Head of caudate nucleus (tissue), 42 donors: ENCODE measurements at places on chromosomes 2 and 18.

DNA sequence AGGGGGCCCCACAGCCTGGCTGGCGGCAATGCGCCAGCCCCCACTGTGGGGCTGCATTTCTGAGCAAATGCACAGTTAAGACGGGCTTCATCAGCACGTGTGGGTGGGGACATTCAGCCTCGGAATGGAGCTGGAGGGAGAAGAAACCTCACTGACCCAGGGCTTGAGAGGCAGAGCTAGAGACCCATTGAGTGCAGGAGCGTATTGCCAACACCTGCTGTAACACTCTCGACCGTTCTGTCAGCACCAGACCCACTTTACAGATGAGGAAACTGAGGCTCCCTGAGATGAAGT, 200.9 kb upstream of the RAB6C start:
- no peak for DNase-seq

DNA sequence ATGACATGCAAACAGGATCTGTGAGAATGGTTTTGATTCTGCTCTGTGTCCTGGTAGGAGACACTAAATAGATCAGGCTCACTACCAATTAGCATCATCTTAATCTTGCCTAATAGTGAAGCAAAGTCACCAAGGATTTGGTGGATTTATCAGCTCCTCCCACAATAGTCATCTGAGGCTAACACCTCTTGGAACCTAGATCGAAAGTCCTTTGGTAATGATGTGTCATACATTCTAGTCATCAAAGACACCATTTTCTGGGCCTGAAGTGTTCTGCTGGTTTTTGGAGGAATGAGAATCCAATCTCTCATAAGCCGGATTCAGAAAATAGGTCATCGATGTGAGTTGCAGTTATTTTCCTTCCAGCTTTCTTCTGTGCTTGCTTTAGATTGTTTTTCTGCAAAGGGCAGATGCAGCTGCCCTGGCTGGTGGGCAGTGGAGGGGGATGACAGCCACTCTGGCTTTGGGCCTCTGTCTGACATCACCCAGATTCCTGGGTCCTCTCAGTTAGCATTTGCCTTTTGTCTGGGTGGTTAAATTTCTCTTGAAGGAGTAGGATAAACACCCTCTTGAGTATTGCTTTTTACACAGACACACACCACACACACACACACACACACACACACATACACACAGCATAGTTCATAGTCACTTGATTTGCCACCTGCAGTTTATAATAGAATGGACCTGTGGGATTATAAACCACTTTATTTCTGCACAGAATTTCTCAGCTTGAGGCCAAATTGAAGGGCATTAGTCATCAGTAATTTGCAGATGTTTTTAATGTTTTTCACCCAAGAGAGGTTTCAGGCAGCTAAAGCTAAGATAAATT, at the start of gene MYO3B:
Gene MYO3B (plus strand): TSS at position 198 of the 832 bp plus-strand sequence. CDS start 141 bp downstream, at position 339.
- DNase-seq: no peak

GRCh38 chr2:195838002-195838401, 181.0 kb downstream of the SLC39A10 start:
- no peak for DNase-seq

DNA sequence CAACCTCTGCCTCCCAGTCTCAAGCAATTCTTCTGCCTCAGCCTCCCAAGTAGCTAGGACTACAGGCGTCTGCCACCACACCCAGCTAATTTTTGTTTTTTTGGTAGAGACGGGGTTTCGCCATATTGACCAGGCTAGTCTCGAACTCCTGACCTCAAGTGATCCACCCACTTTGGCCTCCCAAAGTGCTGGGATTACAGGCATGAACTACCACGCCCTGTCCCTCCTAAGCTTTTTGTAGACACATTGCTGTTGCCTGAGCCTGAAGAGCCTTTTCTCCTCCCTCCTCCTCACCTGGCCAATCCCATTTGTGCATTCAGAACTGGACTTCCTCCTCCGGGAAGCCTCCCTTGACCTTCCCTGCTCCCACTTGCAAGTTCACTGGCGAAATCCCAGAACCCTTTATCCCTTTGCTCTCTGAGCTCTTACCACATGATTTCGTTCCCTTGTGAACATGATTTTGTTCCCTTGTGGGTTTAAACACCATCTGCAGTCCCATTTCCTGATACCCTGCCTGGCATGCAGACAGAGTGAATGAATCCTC, 2.6 kb downstream of the C2orf72 start:
- no peak for DNase-seq

GRCh38 chr2:33395655-33396249, 80.7 kb upstream of the RASGRP3 start:
- DNase-seq: no peak

GRCh38 chr2:11123856-11124759, 31.2 kb upstream of the SLC66A3 start:
- DNase-seq: peak; percentile 69

DNA sequence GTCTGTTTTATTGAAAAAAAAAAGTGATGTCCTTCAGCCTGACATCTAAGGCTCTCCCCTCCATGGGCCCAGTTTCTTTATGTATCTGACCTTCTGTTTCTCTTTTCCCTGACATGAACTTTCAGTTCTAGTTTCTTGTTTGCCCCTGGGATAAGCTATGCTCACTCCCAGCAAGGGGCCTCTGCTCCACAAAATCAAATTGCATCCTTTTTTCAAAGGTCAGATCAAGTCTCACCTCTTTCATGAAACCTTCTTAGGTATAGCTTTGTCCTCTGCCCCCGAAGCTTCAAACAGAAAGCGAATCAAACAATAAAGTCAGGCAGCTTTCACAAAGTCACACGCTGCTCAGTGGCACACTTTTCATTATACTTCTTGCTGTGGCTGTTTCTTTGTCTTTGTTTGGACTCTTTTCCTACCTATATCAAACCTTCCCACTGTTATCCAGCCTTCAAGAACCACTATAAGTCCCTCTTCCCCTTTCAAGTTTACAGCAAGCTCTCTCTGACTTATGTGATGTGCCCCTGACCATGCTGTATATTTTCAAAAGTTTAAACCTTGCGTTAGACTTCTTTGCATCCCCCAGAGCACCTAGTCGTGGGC, 23.3 kb downstream of the MAP3K19 start:
- no peak for DNase-seq

DNA sequence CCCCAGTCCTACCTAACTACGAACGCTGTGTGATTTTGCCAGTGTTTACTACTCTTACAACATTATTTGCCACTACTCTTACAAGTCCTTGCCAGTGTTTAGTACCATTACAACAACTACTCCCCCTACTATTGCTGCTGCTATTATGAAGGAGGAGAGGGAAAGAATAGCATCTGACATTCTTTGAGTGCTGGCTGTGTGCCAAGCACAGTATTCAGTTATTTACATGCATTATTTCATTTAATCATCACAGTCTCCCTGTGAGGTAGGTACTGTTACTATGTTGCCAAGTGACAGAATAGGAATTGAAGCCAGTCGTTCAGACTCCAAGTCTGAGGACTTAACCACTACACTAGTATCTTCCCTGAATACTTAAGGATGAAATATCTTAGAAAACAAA, 185.9 kb upstream of the FOSL2 start:
- DNase-seq: no peak

GRCh38 chr2:200247494-200247893, 59.0 kb upstream of the SPATS2L start:
- no peak for DNase-seq

GRCh38 chr18:39805218-39805617, 2149.8 kb upstream of the PIK3C3 start:
- no peak for DNase-seq

DNA sequence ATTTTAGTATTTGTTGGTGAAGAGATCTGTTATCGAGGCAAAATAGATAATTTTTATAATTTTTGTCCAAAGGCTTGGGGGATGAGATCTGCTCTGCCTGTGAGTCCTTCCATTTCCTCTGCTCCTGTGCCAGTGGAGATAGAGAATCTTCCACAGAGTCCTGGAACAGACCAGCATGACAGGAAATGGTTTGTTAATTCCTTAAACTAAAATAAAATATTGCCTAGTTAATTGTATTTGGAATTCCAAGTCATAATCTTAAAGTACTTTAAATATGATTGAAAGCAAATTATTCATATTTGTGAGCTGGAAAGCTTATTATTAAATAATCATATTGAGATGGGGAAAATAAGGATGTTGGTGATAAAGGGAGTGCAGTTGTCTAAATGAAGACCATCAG, 87.8 kb downstream of the EPB41L5 start:
- no peak for DNase-seq

- no peak for DNase-seq
Measured at GRCh38 chr2:24247164-24247563, 72.3 kb downstream of the FAM228A start.

GRCh38 chr2:118489712-118490299, 357.6 kb downstream of the EN1 start:
- DNase-seq: no peak

DNA sequence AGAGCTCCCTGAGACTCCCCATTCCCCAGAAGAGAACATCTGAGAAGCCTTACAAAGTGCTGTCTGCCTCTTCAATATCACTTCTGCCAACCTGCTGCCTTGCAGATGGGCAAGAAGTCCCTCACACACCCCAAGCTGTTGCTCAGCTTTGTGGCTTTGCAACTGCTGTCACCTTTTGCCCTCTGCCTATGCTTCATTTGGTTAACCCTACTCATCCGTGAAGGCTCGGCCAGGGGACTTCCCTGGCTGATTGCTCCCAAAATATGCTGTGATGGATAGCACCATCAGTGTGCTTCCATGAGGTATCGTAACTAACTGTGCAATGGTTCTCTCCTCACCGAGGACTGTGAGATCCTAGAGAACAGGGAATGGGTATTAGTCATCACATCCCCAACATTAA, 88.9 kb upstream of the CYP1B1 start:
- DNase-seq: no peak

- no peak for DNase-seq
Measured at GRCh38 chr18:12282442-12283039, 25.5 kb upstream of the TUBB6 start.

DNA sequence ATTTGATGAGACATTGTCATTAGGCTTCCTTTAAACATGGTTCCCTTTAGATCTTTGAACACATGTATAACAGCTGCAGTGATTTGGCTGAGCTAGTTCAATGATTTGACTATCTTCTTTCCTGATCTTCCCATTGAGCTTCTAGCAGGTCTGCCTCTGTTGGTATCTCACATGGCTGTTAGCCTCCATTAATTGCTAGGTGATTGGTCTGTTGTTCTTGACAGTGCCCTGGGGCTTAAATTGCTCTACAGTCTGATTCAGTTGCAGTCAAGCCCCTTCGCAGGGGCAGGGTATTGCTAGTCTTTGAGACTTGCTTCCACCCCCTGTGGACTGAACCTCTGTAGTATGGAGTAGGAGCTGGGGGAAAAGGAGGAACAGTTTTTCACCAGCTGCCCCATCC, 24.1 kb downstream of the SKA1 start:
- DNase-seq: no peak

GRCh38 chr2:158688721-158689120, 106.4 kb upstream of the DAPL1 start:
- DNase-seq: no peak

DNA sequence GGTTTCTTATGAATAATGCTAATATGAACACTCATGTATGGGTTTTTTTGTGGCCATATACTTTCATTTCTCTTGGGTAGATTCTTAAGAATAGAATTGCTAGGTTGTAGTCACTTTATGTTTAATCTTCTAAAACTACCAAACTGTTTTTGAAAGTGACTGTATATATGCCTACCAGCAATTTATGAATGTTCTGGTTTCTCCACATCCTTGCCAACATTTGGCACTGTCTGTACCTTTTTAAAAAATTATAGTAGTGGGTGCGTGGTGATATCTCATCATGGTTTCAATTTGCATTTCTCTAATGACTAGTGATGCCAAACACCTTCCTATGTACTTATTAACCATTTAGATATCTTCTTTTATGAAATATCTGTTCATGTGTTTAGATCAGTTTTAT, 110.6 kb upstream of the RIOK3 start:
- DNase-seq: no peak

- no peak for DNase-seq
Measured at GRCh38 chr2:126482582-126483464, 173.1 kb upstream of the GYPC start.

GRCh38 chr2:239897596-239898235, 127.4 kb downstream of the NDUFA10 start:
- no peak for DNase-seq

DNA sequence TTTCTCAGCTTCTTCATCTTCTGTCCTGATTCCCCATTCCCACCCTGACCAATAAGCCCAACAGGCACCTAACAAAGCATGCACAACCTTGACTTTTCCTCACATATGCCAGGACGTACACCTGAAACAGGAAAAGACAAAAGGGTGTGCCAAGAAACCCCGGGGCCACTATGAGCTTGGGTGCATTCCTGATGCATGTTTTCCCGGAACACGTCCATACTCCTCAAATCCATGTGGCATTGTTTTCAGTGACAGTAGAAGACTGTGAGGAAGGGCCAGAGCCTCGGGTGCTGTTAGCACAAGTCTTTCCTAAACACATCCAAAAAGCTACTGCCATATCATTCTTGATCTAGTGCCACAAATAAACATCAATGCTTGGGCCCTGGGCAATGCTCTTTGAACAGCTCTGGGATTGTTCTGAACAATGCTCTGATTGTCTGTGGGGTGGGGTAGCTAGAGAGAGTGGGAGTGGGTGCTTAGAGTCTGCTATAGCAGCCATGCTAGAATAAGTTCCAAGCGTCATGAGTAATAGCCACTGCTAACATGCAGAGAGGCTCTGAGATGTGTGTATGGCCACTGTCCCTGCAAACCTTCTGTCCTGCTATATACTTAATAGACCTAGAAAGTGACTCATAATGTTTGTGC, 181.7 kb upstream of the CRIM1 start:
- DNase-seq: no peak

- DNase-seq: no peak
Measured at GRCh38 chr2:24785671-24786321, 7.4 kb downstream of the PTRHD1 start.

- DNase-seq: no peak
Measured at GRCh38 chr2:43882312-43882711, 43.5 kb downstream of the ABCG8 start.

- no peak for DNase-seq
Measured at GRCh38 chr18:31586616-31587015, 5.1 kb upstream of the TTR start.

DNA sequence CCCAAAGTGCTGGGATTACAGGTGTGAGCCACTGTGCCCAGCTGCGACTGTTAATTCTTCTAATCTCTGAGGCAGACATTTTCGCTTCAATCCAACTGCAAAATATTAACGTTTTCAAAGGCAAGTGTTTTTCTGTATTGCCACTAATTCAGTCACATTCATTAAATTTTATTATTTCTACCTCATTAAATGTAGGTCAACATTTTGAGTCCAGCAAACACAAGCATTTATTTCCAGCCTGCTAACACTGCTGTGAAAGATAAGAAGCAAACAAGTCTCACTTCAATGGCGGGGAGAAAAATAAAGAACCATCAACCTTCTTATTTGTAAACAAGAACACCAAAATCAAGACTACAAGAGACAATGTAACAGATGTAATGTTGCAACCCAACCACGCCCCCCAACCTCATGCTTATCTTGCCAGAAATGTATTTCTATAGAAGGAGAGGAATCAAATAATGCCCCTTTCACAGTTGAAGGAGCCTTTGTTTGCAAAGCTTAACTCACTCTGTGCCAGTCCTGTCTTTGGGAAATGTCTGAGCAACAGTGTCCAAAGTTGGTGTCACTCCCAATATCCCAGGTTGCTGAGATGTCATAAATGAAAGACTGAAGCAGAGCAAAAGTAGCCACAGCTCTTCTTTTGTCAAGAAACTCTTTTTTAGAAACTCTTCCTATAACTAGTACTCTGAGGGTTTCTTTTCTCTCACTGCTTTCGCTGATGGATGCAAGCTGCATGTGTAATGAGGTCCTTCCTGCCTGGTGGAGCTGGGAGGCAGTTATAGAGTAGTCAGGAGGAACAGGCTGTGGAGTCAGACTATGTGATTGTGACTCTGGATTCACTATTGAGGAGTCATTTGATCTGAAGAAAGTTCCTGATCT, 8.6 kb downstream of the DOCK10 start:
- DNase-seq: peak; percentile 54
